NCI-H510A (cell line): ENCODE measurements at places on chromosomes 2 and 18.

- DNase-seq, result no peak
Observed at GRCh38 chr2:51263951-51264350, 232.0 kb upstream of the NRXN1 start.

DNA sequence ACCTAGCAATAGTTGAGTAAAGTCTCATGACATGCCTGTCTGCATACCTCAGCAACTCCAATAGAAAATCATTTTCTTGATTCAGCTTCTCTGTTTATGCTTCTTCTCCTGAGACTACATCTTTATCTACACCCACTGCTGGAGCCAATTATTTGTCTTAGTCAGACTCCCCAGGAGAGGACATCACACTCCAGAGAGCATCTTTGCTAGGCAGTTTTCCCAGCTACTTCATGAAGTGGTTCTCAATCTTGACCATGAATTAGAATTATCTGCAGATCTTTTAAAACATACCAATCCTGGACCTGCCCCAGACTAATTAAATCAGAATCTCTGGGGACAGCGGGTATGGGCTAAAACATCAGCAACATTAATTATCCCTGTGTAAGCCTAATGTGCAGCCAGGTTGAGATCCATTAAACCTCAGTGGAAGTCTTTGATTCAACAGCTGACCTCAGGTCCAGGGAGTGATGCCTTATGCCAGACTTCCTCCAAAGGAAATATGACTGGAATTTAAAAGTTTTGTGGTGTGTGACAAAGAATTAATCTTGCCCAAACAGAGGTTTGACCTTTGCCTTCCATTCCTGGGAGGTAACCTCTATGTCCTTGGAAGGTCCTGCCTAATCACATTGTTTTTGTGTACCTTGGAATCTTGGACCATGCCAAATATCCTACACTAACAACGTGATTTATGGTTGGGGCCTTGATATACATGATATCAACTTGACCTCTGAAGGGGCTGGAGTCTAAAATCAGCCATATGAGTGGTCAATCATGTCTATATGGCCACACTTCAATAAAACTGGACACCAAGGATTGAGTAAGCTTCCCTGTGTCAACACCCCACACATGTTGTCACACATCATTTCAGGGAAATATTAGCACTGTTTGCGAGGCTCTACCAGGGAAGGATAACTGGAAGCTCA lies 99.3 kb upstream of the DNAJC10 start:
- no peak for DNase-seq

GRCh38 chr2:134189009-134189720 lies 64.7 kb upstream of the MGAT5 start:
- DNase-seq, result peak; percentile 29

GRCh38 chr2:204046145-204046544 lies 109.6 kb downstream of the ICOS start:
- no peak for DNase-seq

GRCh38 chr18:5422626-5423025 lies 121.2 kb downstream of the EPB41L3 start:
- no peak for DNase-seq

- no peak for DNase-seq
Observed at GRCh38 chr2:40513201-40513600, 61.3 kb upstream of the SLC8A1 start.

GRCh38 chr2:59073286-59073685 lies 832.2 kb upstream of the FANCL start:
- DNase-seq, result no peak

DNA sequence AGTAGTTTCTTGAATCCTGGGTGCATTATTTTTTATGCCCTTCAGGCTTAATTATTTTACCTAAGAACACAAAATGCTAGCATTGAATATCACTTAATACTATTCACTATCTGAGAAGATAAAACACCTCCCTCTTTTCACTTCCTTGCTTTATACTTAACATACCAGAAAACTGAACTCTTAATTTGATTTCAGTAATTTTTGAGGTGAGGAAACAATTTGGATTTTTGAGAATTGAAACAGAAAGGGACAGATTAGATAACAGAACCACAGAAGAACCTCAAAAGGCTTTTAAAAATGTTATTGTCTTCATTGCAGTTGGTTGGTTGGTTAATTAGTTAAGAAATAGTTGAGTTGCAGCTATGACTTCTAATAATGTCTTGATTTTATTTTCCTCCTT lies 69.5 kb downstream of the GPD2 start:
- DNase-seq, result no peak

DNA sequence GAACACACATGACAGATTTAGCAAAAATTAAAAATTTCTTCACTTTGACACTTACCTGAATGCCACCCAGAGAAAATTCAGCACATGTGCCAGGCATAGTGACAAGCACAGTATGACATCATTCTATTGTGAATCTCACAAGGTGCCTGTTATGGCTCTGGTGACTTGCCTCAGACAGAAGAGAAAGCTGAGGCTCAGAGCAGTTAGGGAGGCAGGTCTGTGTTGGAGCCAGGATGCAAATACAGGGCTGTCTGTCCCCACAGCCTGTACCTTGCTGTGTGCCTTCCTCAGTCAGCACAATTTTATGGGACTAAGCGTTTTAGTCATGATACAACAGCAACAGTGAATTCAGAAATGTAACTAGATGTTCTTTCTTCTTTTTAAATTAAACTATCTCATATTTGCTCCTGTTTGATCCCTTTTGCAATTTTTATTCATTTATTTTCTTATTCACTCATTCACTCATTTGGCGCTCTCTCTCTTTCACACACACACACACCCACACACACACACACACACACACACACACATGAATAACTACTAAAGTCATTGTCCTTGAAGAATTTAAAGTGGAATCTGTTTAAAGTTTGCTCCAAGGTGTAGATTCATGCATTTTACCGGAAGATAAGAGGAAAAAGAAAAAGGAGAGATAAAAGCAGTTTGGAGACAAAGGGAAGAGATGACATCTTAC lies 37.9 kb upstream of the CTAGE1 start:
- DNase-seq, result no peak

DNA sequence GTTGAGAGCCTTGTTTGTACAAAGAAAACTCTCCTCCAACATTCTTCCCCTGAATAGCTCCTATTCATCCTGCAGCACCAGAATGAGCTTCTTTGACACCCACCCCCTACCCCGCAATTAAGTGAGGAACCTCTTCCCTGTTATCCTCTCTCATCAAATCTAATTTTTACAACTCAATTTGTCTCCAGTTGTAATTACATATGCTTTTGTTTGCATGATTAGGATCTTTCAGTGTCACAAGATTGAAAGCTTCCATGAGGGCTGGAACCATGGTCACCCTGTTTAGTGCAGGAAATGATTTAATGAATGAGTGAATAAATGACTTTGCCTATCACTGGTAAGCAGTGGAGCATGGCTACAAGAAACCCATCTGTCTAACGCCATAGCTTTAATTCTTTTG lies 334.6 kb upstream of the KLHL29 start:
- DNase-seq, result no peak

DNA sequence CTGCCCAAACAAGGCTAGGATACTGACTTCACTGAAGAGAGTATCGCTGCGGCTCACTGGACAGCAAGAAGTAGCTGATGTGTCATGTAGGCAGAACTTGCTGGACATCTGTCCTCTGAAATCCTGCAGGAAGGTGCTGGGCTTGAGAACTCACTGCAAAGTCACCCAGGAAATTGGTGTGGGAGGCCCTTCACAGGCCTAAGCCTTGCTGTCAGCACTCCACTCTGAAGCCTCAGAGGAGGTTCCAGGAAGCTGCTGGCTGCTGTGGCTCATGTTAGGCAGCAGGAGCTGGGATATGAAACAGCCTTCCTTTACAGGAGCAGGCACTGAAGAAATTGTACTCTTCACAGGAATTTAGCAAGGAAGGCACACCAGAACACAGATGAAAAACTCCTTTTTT lies 88.3 kb upstream of the CCDC68 start:
- no peak for DNase-seq

GRCh38 chr18:7941533-7941932 lies 374.4 kb downstream of the PTPRM start:
- DNase-seq, result peak; percentile 96

DNA sequence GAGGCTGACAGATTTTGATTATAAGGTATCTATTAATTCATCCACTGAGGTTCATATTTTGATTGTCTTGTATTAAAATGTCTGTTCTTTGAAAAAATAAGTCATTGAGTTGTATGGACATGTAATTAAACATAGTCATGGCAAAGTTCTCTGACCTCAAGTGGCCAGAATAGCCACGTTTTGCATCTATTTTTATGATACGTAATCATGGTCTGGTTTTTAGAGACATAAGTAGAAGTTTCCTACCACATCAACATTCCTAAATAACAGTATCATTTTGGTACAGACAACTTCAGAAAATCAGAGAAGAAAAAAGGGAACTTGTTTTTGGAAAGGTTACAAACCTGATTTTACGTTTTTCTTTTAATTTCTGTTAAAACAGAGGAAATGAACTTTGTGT lies 47.6 kb downstream of the COL5A2 start:
- DNase-seq, result no peak

GRCh38 chr2:124025171-124025580 lies at the start of gene CNTNAP5:
CNTNAP5 (plus strand) TSS chr2:124025287; CDS start chr2:124025651, 364 bp downstream.
- peak; percentile 66 for DNase-seq

GRCh38 chr2:41836948-41837347 lies 210.9 kb upstream of the PKDCC start:
- DNase-seq, result no peak

DNA sequence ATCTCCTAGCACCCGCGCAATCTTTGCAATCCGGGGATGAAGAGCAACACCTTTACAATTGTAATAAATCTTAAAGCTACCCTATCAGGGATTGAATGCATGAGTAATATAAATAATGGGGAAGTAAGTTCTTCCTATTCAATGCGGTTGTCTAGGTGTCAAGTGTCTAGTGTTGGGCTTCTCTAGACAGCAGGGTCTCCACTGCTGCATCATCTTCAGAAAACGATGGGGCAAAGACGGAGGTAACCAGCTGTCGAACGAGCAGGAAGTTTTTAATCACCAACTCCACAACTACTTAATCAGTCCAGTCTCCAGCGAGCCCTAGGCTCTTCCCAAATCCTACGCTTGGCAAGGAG lies 573 bp downstream of the STAM2 start:
- DNase-seq, result no peak

GRCh38 chr2:176531608-176532007 lies 262.4 kb downstream of the MTX2 start:
- DNase-seq, result no peak

GRCh38 chr2:72988041-72988440 lies 70.7 kb downstream of the EMX1 start:
- DNase-seq, result no peak

DNA sequence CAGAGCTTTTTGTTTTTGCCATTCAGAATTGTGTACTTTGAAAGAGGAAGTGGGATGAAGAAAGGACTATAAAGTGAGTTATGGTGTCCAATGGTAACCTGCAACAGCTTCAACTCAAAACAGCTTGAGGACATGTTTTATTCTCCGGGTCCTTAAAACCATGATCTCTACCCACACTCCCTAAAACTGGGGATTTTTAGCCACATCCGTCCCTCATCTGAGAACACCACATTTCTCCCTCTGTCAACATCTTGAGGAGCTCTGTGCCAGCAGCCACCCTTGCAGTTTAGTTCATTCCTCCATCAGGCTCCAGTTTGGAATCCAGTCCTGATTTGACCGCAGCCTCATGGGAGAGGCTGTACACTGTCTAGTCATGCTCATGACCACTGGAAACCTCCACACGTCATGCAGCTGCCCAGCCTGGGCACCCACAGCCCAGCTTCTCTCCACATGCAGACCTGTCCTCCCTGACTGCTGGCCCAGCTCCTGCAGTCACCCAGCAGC lies 62.6 kb downstream of the C18orf63 start:
- no peak for DNase-seq

DNA sequence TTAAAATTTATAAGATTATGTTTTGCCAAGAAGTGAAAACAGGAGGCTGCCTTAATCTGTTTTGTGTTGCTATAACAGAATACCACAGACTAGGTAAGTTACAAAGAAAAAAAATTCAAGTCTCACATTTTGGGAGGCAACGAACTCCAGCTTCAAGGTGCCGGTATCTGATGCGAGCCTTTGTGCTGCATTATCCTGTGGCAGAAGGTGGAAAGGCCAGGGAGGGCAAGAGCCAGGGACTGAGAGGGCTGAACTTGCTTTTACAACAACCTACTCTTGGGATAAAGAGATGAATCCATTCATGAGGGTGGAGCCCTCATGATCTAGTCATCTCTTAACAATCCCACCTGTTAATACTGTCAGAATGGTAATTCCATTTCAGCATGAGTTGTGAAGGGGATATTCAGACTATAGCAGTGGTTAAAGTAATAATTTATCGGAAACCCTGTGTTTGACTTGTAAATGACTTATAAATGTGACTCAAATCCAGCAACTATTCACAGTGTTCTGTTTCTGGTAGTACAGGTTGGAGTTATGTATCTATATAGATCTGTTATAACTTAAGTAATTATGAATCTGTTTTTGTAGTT lies 3.7 kb downstream of the MTX2 start:
- DNase-seq, result no peak

DNA sequence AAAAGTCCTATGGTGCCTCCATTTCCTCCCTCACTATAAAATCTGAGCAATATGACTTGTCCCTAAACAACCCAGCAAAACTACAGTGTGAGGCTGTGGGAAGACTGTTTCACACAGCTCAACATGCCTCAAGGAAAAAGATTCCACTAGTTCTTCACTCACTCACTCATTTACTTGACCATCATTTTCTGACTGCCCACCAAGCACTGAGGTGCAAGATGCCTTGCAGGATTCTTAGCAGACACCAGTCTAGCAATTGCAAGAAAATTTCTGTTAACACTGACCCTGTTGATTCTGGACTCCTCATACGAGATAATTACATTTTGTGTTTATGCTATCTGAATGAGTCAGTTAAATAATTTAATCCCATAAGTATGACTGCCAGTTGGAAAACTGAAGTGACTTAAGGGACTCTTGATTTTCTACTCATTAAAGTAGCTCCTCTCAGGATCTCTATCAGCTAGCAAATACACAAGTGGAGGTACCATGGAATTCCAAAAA lies 51.9 kb upstream of the PCBP1 start:
- no peak for DNase-seq

DNA sequence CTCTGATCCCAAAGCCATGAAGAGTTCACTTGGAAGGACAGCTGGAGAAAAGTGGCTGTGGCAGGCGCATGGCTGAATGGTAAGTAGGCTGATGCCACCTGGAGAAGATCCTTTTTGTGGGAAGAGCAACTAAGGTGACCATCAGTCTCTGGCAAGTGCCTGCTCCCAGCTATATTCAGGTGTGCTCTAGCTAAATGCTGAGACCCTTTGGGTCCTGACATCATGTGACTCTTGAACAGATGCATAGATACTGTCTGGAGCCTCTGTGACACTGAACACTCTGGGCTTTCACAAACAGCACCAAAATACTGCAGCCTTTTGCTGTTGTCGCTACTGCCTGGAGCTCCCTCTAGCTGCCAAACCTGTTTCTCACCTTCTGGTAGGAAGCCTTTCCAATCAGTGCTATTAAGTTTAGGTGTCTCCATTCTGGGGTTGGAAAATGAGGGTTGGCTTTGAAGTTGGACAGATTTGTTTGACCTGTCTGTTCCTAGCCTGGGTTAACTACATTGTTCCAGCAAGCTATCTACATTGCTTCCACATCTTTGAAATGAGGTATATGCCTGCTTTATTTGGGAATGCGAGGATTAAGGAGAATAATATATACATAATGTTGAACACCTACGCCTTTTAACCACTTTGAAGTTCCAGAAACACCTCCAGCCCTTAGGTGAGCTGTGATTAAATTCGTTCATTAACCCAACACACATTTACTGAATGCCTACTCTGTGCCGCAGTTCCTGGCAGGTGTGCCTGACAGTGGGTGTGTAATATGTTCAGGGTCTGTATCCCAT lies 3.1 kb downstream of the EGR4 start:
- peak; percentile 28 for DNase-seq

GRCh38 chr2:128284841-128285240 lies 33.8 kb downstream of the HS6ST1 start:
- DNase-seq, result no peak
